ENCODE measurements at places on chromosomes 1 and 21.

GRCh38 chr1:212953321-212953720, 3.0 kb downstream of the VASH2 start:
- DNase-seq: no peak

DNA sequence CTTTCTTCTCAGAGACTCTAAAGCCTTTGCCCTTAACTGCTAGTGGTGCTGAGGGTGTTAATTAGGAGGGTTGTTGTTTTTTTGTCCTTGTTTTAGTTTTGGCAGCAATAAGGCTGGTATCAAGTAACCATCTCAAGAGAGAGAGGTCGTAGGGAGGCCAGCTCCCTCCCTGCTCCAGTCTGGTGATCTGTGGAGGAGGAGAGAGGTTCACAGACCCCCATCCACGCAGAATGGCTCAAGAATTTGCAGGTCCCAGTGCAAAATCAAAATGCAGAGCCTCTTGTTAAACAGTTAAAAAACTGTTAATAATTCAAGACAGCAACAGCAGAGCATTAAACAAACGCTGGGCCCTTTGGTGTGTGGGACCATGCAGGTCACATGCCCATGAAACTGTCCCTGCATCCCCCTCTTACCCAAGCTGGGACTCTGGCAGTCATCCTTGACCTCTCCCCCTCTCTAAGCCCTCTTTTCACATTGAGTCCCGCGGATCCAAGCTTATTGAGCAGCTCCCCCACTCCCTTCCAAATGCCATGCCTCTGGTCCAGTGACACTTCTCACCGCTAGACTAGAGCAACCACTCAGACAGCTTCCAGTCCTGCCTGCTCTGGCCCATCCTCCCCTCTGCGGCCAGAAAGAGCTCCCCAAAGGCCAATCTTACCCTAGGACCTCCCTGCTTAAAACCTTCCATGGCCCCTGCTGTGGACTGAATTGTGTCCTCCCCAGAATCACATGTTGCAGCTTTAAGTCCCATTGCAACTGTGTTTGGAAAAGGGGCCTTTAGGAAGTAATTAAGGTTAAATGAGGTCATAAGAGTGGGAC, 47.7 kb upstream of the RPL11 start:
- DNase-seq: no peak

- no peak for DNase-seq
Observed at GRCh38 chr1:180199018-180199417, 31.0 kb upstream of the LHX4 start.

DNA sequence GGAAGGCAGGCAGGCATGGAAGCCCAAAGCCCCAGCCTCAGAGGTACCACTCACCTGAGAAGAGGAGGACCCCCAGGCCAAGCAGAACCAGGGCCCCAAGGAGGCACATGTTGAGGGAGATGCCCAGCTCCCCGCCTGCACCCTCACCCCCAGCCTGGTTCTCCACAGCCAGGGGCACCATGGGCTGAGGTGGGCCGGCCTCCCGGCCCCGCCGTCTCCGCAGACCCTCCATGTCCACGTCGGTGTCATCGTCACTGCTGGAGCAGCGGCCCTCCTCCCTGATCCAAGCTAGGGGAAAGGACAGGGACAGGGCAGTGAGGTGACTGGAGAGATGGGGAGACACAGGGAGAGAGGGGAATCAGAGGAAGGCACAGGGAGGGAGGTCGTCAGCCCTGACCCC, 7.8 kb downstream of the PBXIP1 start:
- DNase-seq: no peak

GRCh38 chr1:115722221-115722620, 46.3 kb downstream of the CASQ2 start:
- DNase-seq: no peak

DNA sequence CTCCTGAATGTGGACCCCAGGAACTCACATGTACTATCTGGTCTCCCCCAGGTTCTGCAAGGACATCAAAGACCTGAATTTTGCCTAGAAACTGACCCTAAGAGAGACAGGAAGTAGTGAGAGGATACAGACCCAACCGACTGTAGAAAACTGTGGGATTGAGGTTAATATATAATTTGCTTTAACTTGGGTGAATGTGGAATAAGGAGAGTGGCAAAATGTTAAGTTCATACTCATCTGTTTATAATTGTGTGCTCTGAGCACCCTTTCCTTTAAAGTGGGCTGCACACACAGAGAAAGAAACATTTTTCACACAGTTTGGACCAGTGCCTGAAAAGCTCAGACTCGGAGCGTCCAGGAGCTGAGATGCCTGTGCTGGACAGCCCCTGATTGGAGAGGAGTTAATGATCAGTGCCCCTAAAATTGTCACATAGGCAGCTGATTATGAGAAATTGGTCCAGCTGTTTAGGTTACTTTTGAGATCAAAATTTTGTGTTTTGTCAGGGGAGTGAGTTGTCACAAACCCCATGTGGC, 37.2 kb downstream of the ROR1 start:
- DNase-seq: no peak

DNA sequence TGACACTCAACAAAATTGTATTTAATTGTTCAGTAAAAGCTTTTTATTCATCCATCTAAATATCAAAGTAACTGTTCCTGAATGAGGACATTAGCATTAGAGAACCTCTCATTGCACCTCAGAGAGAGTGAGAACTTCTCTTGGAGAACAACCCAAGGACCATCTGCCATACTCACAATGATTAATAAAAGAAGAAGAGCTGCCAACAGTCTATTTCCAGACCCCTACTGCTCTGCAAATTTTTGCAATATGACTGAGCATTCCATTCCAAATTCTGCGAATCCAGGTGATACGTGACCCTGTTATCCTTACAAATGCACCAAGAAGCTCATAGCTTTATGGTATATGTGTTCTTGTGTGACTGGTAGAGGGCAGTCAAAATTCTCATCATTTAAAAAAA, 422.5 kb downstream of the NEGR1 start:
- no peak for DNase-seq

Data from activated CD8-positive, alpha-beta memory T cell treated with anti-CD3 and anti-CD28 coated beads for 1 hour (primary cell).